ENCODE measurements at places on chromosomes 16 and 17.

DNA sequence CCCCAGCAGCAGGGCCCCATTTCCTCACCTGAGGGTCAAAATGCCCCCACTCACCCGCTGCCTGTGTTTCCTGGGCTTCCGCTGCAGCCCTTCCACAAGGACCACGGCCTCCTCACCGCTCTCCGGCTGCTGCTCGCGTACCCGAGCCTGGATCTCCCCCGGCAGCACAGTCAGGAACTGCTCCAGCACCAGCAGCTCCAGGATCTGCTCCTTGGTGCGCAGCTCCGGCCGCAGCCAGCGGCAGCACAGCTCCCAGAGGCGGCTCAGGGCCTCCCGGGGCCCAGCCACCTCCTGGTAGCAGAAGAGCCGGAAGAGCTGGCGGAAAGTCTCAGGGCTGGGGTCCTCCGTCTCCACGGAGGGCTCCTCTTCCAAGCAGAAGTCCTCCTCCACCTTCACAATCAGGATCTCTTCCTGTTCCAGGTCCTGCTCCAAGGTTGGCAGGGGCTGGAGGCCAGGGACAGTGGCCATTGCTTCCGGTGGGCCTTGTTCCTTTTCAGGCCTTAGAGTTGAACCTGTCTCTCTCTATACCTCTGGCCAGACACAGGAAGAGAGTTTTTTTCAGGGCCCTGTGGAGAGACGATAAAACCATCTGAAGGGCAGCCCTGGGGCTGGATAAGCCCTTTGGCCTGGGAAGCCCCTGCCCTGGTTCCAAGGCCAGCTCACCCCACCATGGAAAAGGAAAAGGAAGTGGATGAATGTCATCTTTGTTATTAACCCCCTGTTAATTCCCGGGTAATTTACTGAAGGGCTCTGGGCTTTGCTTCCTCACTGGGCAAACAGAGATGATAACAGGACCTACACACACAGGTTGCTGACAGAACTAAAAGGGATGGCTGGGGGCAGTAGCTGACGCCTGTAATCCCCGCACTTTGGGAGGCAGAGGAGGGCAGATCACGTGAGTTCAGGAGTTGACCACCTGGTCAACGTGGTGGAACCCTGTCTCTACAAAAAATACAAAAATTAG is 1.2 kb downstream of the ZNF500 start:
- no peak for DNase-seq

- DNase-seq, result no peak
These were observed 51.0 kb downstream of the CMIP start for GRCh38 chr16:81495321-81496234.

DNA sequence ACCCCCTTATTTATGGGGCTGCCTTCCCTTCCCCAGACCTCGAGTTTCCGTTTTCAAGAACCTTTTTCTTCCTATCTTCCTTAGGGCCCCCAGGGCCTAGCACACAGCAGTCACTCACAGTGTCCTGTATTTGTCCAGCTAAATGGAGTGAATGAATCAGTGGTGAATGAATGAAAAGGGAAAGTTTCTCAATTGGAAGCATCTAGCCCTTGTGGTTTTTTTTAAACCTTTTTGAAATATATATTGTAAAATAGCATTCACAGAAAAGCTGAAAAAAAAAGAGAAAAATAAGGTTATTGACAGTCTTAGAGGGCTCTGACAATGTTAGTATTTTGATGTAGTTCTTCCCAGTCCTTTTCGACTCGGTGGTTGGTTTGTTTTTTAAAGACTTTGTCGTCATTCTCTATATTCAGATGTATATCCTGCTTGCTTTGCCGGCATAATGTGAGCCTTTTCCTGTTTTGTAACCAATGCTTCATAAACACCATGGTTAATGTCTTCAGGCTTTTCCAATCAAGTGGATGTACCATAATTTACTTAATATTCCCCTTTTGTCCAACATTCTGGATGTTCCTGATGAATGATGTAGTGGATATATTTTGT is 45.3 kb downstream of the RAI1 start:
- DNase-seq, result no peak

DNA sequence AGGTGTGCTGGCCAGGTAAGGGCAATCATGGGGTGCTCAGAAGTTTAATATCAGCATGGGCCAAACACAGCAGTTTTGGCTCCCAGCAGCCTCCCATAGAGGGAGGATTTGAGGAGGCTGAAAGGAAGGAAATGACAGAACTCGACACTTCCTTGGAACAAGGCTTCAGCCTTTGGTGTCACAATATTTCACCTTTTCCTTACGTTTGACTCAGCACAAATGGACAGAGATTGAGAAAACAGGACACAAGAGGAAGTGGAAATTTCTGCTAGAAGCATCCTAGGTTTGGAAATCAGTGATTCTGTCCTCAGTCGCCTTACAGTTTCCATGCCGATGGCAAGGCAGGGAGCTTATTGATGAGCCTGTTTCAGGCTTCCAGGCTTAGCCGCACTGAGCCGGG is 181.4 kb downstream of the MAF start:
- no peak for DNase-seq

GRCh38 chr16:54425068-54425467 is 138.5 kb upstream of the IRX3 start:
- no peak for DNase-seq

DNA sequence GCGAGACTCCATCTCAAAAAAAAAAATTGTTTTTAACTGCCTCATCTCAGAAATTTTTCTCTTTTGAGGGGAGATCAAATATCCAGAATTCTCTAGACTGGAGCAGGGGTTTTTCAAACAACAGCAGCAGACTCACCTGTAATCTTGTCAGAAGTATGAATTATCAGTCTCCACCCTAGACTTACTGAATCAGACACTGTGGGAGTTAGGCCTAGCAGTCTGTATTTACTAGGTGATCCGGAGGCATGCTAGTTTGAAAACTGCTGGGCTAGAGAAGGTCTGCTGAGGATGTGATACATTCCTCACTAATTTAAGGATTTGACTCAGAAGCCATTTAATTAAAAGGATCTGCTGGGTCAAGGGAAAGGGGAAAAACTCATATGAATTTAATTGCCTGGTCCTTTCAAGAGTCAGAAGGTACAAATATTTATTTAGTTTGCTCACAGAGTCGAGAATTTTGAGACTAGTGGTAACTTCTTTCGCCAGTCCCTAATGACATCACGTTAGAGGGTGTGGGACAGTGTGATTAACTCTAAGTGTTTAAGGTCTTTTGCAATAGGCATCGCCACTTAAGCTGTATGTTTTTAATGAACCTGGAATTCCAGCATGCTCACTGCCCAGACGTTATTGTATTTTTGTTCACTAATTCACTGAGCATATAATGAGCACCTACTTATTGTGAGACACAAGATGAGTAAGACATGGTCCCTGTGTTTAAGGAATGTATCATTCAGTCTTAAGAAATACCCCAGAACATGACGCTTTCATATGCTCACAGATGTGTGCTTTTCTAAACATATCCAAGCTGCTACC is 14.2 kb downstream of the ATP6V0A1 start:
- DNase-seq, result no peak

Measured in stimulated activated CD8-positive, alpha-beta memory T cell treated with anti-CD3 and anti-CD28 coated beads, Interleukin-2, amount 100 ng/mL, for 48 hours (primary cell).